T1000 (cell line): ENCODE measurements at places on chromosomes 11 and 22.
A peak's percentile ranks its signal among the peaks of the same experiment; 100 is the strongest.

DNA sequence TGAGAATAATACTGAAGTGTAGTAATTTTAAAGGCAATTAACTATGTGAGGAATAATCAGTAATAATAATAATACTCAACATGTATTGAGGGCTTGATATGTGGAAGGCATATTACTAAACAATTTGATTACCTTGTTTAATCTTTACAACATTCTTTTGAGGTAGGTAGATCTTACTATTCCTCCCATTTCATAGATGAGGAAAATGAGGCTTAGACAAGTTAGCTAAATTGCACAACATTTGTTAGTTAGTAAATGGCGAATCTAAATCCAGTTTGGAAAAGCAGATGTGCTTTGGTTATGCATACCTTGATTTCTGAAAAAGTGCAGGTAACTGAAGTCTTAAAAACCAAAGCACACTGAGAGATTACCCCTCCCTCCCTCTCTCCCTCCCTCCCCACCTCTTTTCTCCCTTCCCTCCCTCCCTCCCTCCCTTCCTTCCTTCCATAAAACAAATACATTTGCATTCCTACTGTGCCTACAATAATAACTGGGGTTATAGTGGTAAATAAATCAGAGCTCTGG lies 93.1 kb upstream of the MTMR2 start:
- DNase-seq: no peak

DNA sequence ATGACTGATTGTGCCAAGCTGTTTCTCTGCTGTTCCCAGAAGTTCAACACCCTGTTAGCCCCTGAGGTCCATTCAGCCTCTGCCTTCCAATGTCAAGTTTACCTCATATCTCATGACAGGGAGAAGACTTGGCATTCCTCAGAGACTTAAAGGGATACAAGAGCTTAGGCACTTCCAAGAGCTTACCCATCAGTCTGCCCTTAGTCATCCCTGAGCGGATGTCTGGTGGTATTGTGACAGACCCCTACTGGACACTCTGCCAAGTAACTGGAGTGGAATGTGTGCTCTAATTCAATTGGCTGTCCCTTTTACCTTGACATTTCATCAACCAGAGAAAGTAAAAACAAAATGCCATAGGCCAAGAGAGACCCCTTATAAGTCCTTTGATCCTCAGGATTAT lies 151.5 kb downstream of the AASDHPPT start:
- DNase-seq: peak; percentile 2

- DNase-seq: no peak
Observed at GRCh38 chr22:49499433-49500075, 328.1 kb downstream of the BRD1 start.

- no peak for DNase-seq
Observed at GRCh38 chr11:32381179-32381578, 54.2 kb downstream of the WT1 start.

- no peak for DNase-seq
Observed at GRCh38 chr11:58640386-58641023, 18.0 kb downstream of the CNTF start.

- DNase-seq: no peak
Observed at GRCh38 chr11:61108847-61109585, 6.7 kb downstream of the CD5 start.

GRCh38 chr11:116333001-116333535 lies 439.7 kb downstream of the BUD13 start:
- no peak for DNase-seq

DNA sequence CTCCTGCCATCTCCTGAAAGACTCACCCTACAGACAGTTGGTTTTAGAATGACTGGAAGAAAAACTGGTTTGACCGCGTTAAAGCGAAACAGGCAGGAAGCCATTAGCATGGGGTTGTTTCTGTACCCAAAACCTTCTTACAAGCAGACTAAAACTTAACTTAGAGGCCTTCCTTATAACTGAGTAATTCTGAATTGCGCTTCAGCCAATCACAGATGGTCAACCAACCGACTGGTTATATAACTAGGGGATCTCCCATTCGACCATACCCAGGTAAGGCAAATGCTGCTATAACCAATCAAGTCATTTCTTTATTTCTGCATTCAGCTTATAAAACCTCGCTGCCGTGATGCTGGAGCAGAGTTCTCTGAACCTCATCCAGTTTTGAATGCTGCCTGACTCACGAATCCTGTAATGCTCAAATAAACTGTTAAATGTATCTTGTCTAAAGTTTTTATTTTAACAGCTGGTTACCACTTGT lies 87.8 kb upstream of the DRD2 start:
- no peak for DNase-seq

DNA sequence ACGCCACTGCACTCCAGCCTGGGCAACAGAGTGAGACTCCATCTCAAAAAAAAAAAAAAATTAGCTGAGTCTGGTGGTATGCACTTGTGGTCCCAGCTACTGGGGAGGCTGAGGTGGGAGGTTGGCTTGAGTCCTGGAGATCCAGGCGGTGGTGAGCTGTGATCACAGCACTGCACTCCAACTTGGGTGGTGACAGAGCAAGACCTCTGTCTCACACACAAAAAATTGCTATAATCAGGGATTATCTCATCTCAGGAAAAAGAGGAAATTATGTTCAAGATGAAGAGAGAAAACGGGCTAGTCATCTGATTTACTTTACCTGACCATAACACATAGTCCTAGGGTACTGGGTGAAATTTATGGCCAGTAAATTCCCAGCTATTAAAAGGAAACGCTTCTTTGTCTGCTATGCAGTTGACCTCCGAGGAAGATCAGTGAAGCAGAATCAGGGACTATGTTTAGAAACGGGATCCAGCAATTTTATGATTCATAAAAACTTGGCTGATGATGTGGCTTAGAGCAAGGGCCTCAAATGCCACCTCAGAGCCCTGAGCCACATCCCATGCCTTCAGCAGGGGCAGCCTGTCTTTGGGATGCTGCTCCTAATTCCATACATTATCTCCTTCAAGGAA lies 386.2 kb downstream of the NTM start:
- DNase-seq: no peak
